Sciatic nerve (tissue), 2 donors: ENCODE measurements at places on chromosomes 2 and 18. TPM values are rescaled to one million over a fixed set of nuclear protein-coding genes. Genes with fewer than 3 reads are reported as not detected.

REG3A gene
- total RNA-seq: 2.3 TPM

ECEL1 gene
- 0.18 TPM for total RNA-seq

CHMP3 gene
- 127 TPM for total RNA-seq

PID1 gene
- total RNA-seq: 24.3 TPM
